ENCODE measurements at places on chromosomes 11 and 22.

GRCh38 chr22:36332623-36333332 is 55.0 kb downstream of the MYH9 start:
- DNase-seq = peak; percentile 65

- peak; percentile 69 for DNase-seq
Measured at GRCh38 chr22:20430720-20431510, 6.7 kb downstream of the SCARF2 start.

GRCh38 chr11:69307421-69307820 is 13.5 kb downstream of the MYEOV start:
- DNase-seq = no peak

DNA sequence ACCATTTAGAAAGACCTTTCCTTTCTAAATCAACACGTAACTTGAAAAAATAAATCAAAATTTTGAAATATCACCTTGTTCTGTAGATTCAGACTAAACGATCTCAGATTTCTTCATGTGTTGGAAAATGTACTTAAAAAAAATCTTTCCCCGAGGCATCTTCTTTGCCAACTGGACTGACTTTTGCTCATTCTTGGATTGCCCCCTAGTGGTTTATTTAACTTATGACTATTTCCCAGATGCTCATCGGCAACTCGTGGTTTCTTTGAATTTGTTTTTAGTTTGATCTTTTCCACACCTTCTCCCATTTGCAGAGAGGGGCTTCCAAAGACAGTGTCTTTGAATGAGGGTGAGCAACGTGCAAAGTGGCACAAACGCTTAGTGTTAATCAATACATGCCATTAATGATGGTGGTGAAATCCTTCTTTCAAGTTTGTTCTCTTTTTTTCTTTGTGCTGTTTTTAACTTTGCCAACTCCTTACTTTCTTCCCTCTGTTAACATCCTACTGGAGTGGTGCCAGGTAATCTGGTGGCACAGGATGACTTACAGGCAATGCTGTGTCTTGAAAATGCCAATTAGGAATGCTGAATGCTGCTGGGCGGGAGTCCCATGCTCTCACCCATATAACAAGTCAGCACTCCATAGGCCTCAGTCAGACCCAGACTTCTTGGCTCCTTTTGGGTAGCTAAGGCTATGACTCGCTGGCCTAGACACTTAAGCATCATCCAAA is 18.3 kb downstream of the PRSS23 start:
- peak; percentile 61 for DNase-seq

DNA sequence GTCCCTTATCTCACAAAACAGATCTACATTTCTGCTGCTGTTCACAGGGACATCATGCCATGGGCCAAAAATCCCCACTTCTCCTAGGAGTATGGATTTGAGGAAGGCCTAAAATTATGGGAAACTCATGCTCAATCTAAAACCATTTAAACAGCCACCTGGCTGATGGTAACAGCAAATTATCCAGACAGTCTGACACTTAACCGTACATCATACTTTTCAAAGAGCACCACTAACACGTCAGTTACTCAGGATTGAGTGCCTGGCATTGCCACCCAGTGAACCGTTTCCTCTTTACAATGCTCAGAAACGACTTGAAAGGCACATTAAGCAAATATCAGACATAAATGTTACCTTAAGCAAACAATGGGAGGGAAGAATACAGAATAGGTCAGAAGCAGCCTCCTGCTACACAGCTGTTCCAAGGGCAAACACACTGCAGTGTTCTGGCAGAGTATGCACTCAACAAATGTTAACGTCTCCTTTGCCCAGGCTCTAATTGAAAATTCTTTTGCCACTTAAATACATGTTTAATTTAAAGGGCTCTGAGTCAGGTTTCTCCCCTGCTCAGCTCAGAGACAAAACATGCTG is 18.8 kb upstream of the SLC36A4 start:
- no peak for DNase-seq

DNA sequence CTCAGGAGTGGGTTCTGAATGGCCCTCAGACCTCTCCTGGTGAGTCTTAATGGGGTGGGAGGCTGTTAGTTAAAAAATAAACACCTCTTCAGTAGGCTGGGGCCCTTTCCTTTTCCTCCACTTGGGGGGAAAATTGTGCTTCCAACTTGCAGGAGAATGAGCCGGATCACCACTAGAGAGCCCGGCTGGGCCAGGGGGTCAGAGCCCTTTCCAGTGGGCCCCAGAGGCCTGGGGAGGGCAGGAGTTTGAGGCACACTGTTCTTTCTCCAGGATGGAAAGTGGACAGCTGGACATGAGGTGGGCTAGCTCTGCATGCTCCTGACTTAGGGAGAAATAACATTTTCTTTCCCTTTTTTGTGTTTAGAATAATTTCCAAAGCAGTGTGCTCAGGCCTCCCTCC is 32.8 kb downstream of the B3GAT1 start:
- no peak for DNase-seq

GRCh38 chr22:24812950-24813775 is 7.2 kb downstream of the SGSM1 start:
- no peak for DNase-seq

- DNase-seq = no peak
Measured at GRCh38 chr11:4102711-4103110, 8.1 kb downstream of the RRM1 start.

- DNase-seq = no peak
Measured at GRCh38 chr11:106302416-106302815, 225.0 kb downstream of the AASDHPPT start.

GRCh38 chr11:35792148-35792845 is 129.7 kb downstream of the TRIM44 start:
- DNase-seq = no peak

DNA sequence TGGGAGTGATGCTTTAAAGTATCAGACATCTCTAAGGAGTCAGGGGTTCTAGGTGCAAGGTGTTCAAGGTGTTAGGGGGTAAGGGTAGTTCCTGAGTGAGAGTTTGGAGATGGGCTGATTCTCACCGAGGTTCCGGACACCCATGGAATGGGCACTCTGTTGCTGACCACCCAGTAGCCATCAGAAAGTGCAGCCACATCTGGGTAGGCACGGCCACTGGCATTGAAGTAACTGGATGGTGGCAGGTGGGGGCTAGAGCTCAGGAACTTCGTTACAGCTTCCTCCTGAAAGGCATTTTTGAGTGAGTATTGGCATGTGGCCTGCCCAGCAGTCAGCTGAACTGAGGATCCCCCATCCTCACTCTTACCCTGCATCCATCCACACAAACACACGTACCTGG is 3.0 kb upstream of the TAF10 start:
- DNase-seq = no peak

GRCh38 chr11:59678118-59678812 is 9.4 kb upstream of the PATL1 start:
- no peak for DNase-seq

GRCh38 chr11:8067929-8068575 is 13.0 kb upstream of the TUB start:
- no peak for DNase-seq

DNA sequence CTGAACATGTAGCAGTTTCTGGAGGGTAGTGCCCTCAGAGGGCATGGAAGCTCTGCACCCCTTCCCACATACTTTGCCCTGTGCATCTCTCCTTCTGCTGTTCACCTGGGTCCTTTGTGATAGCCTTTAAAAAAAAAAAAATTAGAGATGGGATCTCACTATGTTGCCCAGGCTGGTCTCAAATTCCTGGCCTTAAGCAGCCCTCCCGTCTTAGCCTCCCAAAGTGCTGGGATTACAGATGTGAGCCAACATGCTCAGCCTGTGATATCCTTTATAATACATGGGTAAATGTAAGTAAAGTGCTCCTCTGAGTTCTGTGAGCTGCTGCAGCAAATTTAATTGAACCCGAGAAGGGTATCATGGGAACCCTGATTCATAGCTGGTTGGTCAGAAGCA is 33.7 kb downstream of the PPFIA1 start:
- no peak for DNase-seq

DNA sequence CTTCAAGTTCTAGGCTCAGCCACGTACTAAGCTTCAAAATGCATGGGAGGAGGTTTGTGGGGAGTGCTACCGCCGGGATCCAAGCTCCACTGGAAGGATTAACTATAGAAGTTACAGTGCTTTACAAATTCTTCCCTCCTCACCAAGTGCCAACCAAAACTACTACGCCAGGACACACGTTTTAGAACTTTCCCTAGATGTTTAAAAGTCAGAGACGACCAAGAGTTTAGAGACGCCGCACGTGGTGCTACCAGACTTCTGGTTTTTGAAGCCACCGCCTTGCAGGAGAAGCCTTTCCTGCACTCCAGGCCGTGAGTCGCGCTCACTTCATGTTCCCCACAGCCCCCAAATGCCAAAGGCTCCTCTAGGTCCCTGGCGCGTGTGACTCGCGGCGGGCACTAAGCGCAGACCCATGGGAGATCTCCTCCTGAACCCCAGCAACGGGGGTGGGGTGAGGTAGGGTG is 734 bp downstream of the SNU13 start:
- DNase-seq = peak; percentile 24

- DNase-seq = no peak
Measured at GRCh38 chr11:83072350-83073242, 899 bp upstream of the RAB30 start.

DNA sequence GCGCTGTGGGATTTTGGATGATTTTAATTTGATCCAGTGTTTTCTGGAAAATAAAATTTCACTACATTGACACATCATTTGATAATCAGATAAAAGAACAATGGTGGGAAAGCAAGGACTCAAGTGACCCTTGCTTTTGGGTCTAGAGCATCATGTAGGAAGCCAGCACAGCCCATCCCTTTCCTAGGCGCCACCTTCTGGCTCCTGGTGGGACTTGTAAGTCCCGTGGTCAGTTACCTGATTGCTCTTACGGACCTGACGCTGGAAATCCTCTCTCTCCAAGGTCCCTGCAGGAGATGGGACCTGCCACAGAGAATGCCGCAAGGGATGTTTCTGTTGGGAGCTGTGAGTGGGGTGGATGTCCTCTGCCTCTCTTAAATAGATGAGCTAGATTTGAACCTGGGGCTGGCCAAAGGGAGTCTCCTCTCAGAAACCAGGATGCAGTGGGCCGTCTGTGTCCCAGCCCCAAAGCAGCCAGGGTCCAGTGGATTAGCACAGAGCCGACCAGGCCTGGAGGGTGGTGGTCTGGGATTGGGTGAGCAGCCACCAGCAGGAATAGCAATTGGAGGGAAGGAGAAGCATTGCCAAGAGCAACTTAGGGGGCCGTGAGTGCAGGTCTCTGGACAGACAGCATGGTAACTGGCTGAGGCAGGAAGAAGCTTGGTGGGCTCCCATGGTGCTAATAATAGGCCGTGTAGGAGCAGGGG is 21.7 kb downstream of the TIMP3 start:
- no peak for DNase-seq

GRCh38 chr11:121514432-121515334 is 61.9 kb upstream of the SORL1-AS1 start:
- peak; percentile 31 for DNase-seq

GRCh38 chr11:93740730-93741093 is 583 bp downstream of the TAF1D start:
- peak; percentile 57 for DNase-seq

DNA sequence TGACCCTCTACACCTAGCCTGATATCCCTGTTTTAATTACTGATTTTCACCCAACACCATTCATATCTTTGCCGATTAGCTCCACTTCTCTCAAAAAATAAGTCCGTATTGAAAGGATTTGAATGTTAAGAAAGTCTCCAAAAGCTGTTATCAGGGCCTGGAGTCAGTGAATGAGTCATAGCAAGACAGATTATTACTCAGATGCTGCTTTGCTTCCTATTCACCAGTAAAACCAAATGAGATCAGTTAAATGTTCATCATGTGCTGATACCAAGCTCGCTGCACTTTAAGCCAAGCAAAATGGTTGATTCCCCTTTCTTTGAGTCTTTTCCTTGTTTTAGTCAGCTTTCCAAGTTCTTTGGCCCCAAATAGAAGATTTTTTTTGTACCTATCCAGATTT is 228.4 kb downstream of the FAT3 start:
- DNase-seq = no peak

DNA sequence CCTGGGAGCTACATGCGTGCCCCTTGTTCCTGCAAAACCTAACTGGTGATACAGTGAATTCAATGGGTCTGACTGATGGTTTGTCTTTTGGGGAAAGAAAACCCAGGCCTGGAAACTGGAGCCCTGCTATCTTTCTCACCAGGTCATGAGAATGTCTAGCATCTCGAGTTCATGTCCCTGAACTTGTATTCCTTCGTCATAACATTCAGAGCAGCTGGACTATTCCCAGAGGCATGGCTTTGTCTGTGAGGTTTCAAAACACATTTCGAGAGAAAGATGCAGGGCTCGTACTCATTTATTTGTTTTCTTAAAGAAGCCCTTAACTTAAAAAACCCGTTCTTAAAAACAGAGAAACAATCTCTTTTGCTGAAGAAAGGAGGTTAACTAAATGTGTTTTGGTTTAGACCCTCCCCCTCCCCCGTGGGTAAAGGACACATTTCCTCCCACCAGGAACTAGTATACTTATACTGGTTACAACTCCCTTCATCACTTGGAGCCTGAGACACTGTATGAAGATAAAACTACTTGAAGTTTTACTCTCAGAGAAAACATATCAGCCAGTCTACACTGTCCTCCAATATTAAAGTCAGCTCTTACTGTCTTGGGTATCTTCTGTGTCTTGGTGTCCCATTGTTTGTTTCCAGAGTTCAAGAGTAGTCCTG is 43.2 kb downstream of the ME3 start:
- DNase-seq = no peak

DNA sequence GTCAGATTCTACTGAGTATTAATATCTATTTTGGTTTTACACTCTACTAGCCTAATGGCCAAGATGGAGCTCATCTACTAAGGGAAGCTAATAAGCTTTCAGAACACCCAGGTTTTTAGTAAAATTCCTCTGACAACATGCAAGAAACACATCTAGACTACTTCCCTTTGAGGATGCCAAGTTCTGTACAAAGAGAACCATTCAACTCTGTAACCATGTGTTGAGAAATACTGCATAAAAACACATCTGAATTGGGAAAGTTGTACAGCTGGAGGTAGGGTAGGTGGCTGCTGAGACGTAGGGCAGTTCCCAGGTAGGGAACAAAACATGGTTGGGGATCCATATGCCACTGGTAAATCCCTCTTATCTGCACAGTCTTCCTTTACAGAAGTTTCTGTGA is 66.2 kb downstream of the SC5D start:
- DNase-seq = no peak

DNA sequence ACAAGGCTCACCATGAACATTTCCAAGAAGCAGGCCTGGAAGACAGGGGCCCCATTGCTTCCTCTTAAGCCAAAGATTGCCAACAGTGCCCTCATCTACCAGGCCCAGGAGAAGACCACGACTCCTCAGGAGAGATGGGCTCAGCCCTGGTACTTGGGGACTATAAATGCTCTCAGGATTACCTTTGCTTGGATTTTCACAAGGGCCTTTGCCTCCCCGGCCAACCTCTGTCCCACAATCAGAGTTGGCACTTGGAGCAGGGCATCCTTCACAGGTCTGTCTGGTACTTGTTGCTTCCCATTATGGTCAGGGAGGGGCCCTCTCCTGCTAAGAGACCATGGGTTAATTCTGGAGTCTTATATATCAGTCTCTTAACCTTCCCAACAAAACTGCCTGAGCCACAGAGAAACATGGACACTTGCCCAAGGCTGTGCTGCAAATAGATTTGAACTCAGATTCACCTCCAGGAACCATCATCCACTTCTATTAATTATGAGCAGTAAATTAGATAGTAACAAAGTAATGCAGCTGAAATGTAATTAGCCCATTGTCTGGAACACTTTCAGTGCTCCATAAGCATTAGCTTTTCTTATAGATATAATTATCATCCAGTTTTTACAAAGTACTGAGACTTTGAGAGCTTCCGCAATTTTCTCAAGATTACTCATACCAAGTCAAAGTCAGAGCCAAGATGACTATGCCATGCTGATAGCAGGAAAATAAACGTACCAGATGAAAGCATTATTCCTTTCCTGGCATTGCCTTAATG is 33.5 kb downstream of the POU2AF3 start:
- DNase-seq = no peak
